B cell (primary cell): ENCODE measurements at places on chromosomes 3 and 15. TPM values are rescaled to one million over a fixed set of nuclear protein-coding genes. Genes with fewer than 3 reads are reported as not detected.

GP5 gene
- 0.15 and 0.22 TPM in 2 replicates for total RNA-seq

CFAP44 gene
- 33.8 and 35.0 TPM in 2 replicates for total RNA-seq

DNA sequence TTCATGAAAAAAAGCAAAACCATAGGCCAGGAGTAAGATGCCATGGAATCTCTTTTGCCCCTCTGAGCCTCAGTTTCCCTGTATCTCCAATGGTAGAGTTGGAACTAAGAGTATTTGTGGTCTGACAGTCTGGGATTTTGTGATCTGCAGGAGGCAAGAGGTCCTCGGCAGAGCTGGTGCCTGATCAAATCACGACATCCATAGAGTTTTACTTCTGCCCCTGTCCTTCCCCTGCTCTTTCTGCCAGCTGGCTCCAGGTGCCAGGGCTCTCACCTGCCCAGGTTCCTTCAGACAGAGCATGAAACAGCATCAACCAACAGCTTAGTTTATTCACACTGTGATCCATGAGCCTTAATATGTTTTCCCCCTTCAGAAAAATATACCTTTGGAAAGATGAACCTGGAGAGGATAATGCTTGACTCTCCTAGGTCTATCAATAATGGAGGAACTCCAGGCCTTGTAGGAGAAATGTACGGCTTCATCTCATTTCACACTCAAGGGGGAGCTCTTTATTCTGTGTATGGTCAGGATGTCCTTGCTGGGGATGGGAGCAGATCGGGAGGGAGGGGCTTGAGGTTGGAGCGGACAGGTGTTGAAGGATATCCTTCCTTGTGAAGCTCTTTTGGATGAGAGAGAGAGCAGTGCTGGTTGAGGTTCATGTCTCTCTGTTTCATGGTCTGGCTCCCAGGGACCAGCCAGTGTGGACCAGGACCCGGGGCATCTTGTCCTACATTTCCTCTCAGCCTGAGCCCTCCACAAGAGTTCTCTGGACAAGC is 309.9 kb downstream of the RPLP1 start:
- H3K27me3 ChIP-seq: no peaks in the 10 kb centered on the region

- H3K4me1 ChIP-seq: no peaks in the 10 kb centered on the region
- H3K36me3 ChIP-seq: no peaks in the 10 kb centered on the region
- H3K4me3 ChIP-seq: no peak overlapping the region
- no peak overlapping the region for H3K27ac ChIP-seq
- DNase-seq: no peak
- H3K27me3 ChIP-seq: no peaks in the 10 kb centered on the region
These were observed 125.9 kb downstream of the NECTIN3 start for GRCh38 chr3:111197485-111197884.

GRCh38 chr3:137807998-137808397 is 43.9 kb downstream of the SOX14 start:
- H3K4me1 ChIP-seq: no peaks in the 10 kb centered on the region
- H3K36me3 ChIP-seq: no peaks in the 10 kb centered on the region
- no peak for DNase-seq
- H3K4me3 ChIP-seq: no peak overlapping the region
- H3K27ac ChIP-seq: no peak overlapping the region

GRCh38 chr3:120113128-120114116 is 19.2 kb upstream of the GSK3B start:
- H3K4me3 ChIP-seq: no peak overlapping the region
- no peaks in the 10 kb centered on the region for H3K4me1 ChIP-seq
- no peak overlapping the region for H3K27ac ChIP-seq
- DNase-seq: no peak
- H3K36me3 ChIP-seq: no peaks in the 10 kb centered on the region

DNA sequence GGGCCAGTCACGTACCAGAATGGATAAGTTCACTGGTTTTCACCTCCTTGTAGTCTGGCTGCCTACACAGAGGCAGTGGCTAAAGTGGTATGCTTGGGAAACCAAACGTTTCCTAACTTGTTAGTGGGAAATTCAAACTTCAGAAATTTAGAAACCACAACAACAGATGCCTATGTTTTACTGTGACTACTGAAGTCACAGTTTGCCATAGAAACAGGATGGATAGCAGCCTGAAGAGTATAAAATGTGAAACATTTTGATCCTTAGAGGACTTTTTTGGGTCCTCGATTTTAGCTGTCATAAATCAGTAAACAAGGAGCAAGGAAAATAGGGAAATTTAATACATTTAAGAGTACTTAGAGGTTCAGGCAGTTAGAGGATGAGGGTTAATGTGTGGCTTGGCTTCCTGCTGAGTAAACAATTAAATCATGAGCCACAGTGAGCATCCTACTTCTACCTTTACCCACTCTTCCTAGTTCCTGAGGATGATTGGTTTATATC is 48.6 kb downstream of the CMSS1 start:
- no peak overlapping the region for H3K4me3 ChIP-seq
- H3K36me3 ChIP-seq: peaks cover 1% of the 10 kb centered on the region
- no peaks in the 10 kb centered on the region for H3K27me3 ChIP-seq
- DNase-seq: no peak
- H3K27ac ChIP-seq: no peak overlapping the region

- peaks cover 11% of the 10 kb centered on the region for H3K4me1 ChIP-seq
- H3K4me3 ChIP-seq: no peak overlapping the region
- H3K36me3 ChIP-seq: no peaks in the 10 kb centered on the region
- H3K27me3 ChIP-seq: no peaks in the 10 kb centered on the region
These were observed 4.4 kb downstream of the FNDC3B start for GRCh38 chr3:172043766-172044165.
